ENCODE measurements at places on chromosomes 1 and 21. TPM values are rescaled to one million over a fixed set of nuclear protein-coding genes. Genes with fewer than 3 reads are reported as not detected.

OR2T35 gene
- total RNA-seq, result not detected

ZMYND12 gene
- 0.27 TPM for total RNA-seq

HCN3 gene
- 0.90 TPM for total RNA-seq

ECM1 gene
- 0.27 TPM for total RNA-seq

All from endothelial cell of coronary artery (primary cell).